NCI-H524 treated with DMSO at 0.1 percent for 48 hours (cell line): ENCODE measurements at places on chromosomes 3 and 15.

- DNase-seq = peak; percentile 65
Observed at GRCh38 chr3:120281261-120281660, 3.8 kb downstream of the GPR156 start.

DNA sequence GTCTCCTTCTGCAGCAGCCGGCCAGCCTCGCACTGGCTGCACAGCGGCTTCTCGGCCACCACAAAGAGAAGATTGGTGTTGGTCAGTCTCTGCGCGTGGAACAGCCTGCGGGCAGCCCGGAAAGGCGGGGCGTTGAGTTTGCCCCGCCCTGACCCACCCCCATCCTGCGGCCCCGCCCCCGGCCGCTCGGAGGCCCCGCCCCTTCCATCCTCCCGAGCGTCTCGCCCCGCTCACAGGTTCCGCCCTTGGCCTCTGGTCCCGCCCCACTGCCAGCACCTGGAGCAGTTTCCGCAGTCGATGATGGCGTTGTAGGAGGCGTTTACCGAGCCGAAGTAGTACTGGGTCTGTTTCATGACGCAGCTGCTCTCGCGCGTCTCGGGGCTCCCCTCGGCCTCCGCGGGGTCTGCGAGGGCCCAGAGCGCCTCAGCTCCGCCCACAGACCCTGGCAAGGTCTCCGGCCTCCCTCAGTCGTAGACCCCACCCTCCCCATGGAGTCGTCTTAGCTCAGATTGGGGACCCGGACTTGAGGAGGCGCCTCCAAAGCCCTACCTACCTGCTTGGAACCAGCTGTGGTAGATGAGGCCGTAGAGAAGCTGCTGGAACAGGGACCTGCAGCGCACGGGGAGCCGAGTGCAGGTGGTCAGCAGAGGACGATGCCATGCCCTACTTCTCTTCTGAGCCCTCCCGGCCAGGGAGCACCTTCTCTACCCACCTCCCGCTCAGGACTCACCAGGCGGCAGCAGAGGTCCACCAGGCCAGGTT is 5.9 kb upstream of the TMEM115 start:
- DNase-seq = no peak

- peak; percentile 87 for DNase-seq
Observed at GRCh38 chr3:37810848-37811247, 50.8 kb upstream of the CTDSPL start.

DNA sequence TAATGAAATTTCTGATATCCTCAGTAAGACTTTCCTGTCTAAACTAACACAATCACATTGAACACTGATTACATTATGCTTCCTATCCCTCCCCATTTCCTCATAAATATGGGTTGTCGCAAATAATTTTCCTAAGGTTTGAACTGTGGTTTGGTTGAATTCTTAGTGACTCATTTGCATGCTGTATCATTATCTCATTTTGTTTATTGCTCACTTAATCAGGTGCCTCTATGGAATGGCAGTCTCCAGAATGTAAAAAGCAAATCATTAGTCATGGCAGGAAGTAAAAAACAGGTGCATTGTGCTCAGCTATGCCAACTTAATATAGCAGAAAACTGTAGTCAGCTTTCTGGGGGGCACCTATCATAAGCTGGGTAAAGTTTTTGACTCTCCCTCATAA is 216.0 kb upstream of the ZBTB20 start:
- DNase-seq = no peak

DNA sequence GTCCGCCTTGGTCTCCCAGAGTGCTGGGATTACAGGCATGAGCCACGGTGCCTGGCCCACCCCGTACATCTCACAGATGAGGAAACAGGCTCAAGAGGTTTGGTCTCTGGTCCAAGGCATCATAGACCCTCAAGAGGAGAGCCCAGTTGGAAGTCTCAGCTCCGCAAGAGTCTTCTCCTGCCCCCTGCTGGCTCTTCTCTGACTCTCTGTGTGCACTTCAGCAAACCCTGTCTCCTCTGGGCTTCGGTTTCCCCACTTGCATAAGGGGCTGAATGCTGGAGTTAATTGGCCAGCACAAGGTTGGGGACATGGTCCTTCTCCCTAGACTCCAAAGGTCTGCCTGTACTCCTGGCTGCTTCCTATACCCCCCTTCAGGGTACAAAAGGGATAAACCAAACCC is 3.9 kb downstream of the MST1R start:
- peak; percentile 14 for DNase-seq

- no peak for DNase-seq
Observed at GRCh38 chr15:32898414-32898813, 180.6 kb downstream of the GREM1 start.

DNA sequence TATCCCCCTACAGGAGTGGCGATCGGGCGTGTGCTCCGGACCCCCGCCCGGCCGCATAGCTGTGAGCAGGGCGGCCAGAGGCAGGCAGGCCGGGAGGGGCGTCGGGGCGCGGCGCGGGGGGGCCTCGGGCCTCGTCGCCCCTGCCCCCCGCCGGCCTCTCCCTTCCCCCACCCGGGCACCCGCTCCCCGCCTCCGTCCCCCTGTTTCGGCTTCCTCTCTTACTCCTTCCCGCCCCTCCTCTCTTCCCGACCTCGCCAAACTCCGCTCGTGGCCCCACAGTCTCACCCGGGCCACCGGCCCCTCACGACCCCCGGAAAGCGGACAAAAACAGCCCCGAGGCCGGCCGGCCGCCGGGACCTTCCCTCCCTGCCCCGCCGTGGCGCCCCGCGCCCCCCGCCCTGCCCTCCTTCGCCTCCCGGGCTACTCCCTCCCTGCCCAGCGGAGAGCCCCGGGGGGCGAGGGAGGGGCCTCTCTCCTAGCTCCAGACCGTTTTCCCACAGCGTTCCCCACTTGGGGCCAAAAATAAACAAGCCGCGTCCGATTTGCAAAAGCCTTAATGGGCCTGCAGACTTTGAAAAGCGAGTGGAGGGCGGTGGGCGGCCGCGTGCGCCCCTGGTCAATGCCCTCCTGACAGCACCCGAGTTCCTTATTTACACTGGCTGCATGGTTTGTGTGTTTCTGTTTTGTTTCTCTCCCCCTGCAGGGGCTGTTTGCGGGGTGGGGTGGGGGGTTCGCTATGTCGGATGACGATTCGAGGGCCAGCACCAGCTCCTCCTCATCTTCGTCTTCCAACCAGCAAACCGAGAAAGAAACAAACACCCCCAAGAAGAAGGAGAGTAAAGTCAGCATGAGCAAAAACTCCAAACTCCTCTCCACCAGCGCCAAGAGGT is 1.0 kb downstream of the UBE2E1 start:
- DNase-seq = no peak
